ENCODE measurements at places on chromosomes 2 and 18. TPM values are rescaled to one million over a fixed set of nuclear protein-coding genes. Genes with fewer than 3 reads are reported as not detected.

The TMEM200C gene
- total RNA-seq = 26.8 TPM

The MAL gene
- total RNA-seq = 0.49 TPM

The ARL4C gene
- 7.0 TPM for total RNA-seq

DNA sequence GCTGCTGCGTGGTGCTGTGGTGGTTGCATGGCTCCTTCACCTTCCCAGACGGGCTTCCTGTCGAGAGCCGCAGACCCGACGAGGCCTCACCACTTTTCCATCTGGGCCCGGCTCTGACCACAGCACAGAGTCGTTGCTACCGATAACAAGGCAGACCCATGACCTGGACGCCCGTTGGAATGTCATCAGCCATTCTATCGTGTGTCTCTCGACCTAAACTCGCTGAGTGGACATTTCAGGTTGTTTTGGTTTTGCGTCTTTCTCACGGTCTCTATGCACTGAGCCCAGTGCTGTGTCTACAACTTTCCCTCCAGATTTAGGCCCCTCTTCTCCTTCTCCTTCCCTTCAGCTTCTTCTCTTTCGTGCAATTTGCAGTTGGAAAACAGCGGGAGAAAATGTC lies 204.7 kb upstream of the TPO start:
- no peak for DNase-seq

- no peak for DNase-seq
Measured at GRCh38 chr18:69495338-69495737, 94.7 kb downstream of the DOK6 start.

DNA sequence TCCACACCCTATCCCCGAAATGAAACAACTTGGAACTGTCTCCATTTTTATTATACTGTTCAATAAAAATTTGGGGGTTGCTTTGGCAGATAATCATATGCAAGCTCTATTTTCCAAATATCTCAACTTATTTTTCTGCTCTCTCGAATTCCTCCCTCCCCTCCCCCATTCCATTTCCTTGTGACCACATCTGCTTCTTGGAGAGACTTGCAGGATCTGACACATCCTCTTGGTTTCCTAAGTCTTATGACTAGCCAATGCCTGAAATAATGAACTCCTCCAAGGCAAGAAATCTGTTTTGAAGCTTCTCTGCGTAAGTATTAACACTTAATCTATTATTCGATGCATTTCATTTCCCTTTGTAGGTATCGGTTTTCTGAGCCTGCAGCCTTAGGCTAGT lies 16.1 kb downstream of the TGIF1 start:
- DNase-seq = no peak

DNA sequence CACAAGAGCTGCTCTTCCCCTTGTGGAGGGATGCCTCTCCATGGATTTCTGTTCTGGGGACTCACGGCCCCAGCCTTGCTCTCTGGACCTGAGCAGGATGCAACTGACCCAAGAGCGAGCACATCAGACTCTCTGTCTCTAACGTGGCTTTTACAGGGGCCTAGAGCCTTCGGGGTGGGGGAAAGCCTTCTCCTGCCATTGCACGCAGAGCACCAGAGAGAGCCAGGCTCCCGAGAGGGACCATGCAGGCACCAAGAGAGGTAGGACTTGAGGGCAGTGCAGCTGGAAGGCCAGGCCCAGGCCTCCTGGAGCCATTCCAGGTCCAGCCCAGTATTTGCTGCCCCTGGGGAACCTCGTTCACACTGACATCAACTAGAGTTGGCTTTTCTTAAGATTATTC lies 475.6 kb upstream of the MYT1L start:
- no peak for DNase-seq

GRCh38 chr2:144163592-144163991 lies 356.3 kb downstream of the ZEB2 start:
- DNase-seq = no peak

GRCh38 chr2:233059797-233060500 lies at the start of gene INPP5D:
Gene INPP5D (plus strand): TSS chr2:233060342. CDS start chr2:233060479, 137 bp downstream.
- no peak for DNase-seq

- DNase-seq = no peak
Measured at GRCh38 chr2:142280831-142281230, 150.0 kb upstream of the LRP1B start.
